ENCODE measurements at places on chromosomes 12 and 14.
A peak's percentile ranks its signal among the peaks of the same experiment; 100 is the strongest.

- no peak for DNase-seq
Measured at GRCh38 chr14:78356391-78356790, 186.2 kb downstream of the NRXN3 start.

GRCh38 chr12:104994336-104994735 is 8.2 kb downstream of the NOPCHAP1 start:
- DNase-seq: no peak

DNA sequence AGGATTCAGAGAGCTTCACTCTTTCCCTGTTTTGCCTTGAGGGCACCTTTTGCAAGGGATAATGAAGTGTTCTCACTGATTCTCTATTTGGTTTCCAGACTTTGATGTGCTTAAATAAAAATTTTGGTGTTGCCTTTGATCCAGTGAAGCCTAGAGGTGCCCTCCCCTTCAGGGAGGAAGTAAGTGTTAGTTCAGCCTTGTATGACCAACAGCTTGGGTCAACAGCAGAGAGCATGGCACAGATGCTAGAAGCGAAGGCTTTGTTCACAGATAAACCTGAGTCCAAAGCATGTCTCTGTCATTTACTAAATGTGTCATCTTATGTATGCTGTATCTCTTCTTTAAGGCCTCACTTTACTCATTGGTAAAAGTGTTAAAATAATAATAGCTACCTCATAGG is 52.8 kb upstream of the STXBP6 start:
- DNase-seq: no peak

DNA sequence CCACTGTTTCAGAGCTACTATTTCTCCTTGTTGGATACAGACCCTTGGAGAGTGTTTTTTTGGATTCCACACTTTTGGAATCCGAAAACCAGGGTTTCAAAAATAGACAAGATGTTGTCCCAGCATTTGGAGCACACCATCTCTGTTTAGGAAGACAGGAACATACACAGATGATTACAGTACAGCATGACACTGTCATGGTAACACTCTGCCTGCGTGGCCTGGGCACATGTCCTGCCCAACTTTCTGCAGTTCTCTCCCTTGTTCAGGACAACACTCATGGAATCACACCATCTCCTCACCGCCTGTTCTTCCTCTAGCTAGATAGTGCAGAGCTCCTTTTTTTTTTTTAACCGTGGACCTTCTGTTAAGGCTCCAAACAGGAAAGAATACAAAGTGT is 369.2 kb downstream of the PDZRN4 start:
- no peak for DNase-seq

GRCh38 chr12:52257074-52257551 is 17.3 kb upstream of the KRT86 start:
- no peak for DNase-seq

DNA sequence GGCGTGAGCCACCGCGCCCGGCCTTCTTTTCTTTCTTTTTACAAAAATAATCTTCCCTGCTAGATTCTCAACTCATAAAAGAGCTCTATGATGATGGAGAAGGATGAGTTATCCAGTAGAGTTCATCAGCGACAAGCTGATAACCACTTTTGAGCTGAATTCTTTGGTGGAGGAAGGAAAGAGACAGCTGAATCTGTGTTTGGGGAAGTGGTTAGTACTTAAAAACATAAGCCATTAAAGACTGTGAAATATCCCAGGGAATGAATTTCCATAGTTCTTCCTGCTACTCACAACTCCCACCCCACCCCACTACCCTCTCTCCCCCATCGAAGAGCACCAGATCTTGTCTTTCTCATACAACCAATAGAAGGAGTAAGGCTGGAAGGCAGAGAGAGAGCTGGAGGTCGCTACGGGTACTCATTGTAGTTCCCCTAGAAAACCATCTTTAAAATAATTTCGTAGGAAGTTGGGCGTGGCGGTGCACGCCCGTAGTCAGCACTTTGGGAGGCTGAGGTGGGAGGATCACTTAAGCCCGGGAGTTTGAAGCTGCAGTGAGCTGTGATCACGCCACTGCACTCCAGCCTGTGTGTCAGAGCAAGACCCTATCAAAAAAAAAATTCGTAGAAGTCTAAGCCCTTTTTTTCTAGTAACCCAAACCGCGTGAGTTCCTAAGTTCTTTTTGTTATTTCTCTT is 647 bp upstream of the ESPL1 start:
- DNase-seq: peak; percentile 34

GRCh38 chr14:24422694-24423601 is 6.5 kb downstream of the CBLN3 start:
- no peak for DNase-seq

GRCh38 chr14:99055816-99056215 is 216.2 kb downstream of the BCL11B start:
- peak; percentile 47 for DNase-seq

DNA sequence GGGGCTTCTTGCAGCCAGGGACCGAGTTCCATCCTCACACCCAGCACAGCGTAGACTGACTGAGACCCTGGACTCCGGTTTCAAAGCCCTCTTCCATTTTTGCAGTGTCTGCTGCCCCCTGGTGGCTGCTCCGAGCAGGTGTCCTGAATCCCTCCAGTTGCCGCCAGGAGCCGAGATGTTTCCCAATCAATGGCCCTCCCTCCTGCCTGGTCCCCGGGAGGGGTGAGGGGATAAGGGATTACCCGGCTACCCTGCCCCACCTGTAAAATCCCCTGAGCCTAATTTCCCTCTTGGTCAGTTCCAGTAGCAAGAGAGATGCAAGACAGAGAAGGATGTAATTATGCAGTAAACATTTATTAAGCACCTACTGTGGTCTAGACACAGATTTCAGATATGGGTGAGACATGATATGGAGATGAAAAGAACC is 55.0 kb downstream of the PHETA1 start:
- DNase-seq: peak; percentile 21

- no peak for DNase-seq
Measured at GRCh38 chr12:101675555-101675954, 21.9 kb upstream of the CHPT1 start.

GRCh38 chr12:62744551-62744950 is 190.4 kb downstream of the PPM1H start:
- no peak for DNase-seq

DNA sequence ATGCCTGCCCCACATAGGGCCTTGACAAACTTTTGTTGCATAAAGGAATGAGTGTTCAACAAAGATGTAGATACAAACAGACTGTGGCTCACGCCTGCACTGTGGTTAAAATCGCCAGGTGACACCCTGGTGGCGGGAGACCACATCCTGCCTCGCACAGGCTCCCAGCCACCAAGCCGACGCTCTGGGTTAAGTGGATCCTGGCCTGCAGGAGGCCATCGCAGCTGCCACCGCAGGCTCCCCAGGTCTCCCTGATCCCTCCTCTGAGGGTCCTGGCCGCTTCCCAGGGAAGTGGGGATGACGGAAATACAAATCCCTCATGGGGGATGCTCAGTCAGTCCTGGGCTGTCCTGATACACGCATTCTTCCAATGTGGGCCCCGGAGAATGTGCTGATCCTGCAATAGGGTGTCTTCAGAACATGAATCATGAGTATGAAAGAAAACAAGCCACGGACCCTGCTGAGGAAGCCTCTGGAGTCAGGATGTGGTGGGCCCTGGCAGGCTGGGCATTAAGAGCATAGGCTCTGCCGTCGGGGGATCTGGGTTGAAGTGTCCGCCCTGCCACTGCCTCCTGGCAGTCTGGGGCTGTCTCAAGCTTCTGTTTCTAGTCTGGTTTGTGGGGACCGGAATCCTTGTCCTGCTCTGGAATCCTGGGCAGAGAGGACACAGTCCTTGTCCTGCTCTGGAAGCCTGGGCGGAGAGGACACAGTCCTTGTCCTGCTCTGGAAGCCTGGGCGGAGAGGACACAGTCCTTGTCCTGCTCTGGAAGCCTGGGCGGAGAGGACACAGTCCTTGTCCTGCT is 53.5 kb upstream of the BEGAIN start:
- peak; percentile 73 for DNase-seq

- DNase-seq: no peak
Measured at GRCh38 chr12:71461787-71462328, 22.3 kb downstream of the LGR5 start.

GRCh38 chr12:129351481-129351880 is 498.2 kb downstream of the GLT1D1 start:
- DNase-seq: no peak

DNA sequence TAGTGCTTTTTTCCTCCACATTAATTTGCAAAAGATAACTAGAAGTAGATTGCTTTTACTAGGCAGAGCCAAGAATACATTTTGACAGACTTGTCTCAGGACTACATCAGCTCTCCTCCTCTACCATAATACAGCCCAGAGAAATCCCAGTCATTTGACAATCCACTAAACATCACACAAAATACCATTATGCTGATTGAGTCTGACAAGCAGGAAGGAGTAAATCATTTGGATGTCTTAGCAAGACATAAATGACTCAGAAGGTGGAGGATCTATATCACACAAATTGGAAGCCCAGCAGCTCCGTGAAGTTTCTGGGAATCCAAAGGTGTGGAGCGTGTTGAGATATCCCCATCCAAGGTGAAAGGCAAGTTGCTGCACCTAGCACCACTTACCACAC is 75.4 kb upstream of the FKBP4 start:
- no peak for DNase-seq

GRCh38 chr12:8667270-8667669 is 4.6 kb upstream of the MFAP5 start:
- DNase-seq: no peak

- DNase-seq: no peak
Measured at GRCh38 chr12:83265808-83266207, 579.1 kb downstream of the TMTC2 start.

GRCh38 chr14:99387880-99388279 is 92.8 kb downstream of the SETD3 start:
- DNase-seq: no peak

GRCh38 chr12:68474467-68475204 is 136.1 kb upstream of the RAP1B start:
- DNase-seq: no peak

- DNase-seq: no peak
Measured at GRCh38 chr12:51028813-51029150, 2.6 kb upstream of the SLC11A2 start.

GRCh38 chr12:113222730-113223531 is 1.7 kb downstream of the TPCN1 start:
- no peak for DNase-seq

- DNase-seq: no peak
Measured at GRCh38 chr12:69343357-69343756, 4.8 kb upstream of the LYZ start.

DNA sequence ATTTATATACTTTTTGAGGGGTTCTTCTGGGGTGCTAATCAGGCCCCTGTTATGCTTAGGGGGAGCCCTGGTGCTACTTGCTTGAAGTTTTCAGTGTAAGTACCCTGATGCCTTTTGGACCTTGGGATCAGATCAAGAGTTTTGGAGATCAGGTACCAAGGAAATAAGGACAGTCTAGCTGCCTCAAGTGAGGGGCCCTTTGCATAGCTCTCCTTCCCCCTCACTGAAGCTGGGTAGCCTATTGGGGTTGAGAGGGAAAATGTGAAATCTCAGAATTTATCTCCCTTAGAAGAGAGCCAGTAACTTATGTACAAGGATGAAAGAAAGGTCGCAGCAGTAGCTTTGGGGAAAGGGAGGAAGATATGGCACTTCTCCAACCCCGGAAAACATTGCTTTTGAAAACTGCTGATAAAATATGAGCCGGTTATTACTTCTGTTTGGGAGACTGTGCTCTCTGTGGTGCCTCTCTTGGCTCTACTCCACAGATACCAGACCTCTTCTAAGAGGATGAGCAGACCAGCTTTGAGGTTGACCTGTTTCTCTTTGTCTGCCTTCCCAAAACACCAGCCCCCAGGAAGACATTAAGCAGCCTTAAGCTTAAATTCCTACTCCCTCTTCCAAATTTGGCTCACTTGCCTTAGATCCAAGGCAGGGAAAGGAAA is 8.8 kb upstream of the AMHR2 start:
- DNase-seq: no peak

GRCh38 chr12:83665634-83666218 is 979.0 kb downstream of the TMTC2 start:
- no peak for DNase-seq

GRCh38 chr12:109677279-109677691 is 36.3 kb upstream of the FAM222A start:
- DNase-seq: no peak

GRCh38 chr12:26744697-26745440 is 88.1 kb downstream of the ITPR2 start:
- DNase-seq: no peak

- DNase-seq: no peak
Measured at GRCh38 chr14:69325086-69325485, 65.1 kb downstream of the GALNT16 start.

GRCh38 chr12:89672589-89672979 is 36.1 kb downstream of the ATP2B1 start:
- DNase-seq: no peak

DNA sequence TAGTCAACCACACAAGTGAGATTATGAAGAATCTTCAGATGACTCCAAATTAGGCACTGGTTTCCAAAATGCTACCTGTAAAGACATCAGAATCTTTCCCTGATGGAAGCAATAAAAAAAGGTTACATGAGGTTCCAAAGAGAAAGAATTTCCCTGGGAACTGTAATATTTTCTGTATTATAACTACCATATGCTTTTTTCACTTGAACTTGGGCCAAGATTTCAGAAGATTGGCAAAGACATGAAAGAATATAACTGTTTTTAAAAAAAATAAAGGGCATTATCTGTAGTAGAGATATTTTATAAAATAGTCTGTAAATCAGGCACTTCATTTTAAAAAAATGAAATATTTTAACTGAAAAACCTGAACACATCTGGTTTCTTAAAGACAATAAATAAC is 12.9 kb downstream of the HECTD1 start:
- DNase-seq: no peak

All from stimulated activated CD8-positive, alpha-beta memory T cell treated with anti-CD3 and anti-CD28 coated beads, Interleukin-7, amount 100 ng/mL, for 48 hours (primary cell).